ENCODE measurements at places on chromosomes 2 and 18.

- no peak for DNase-seq
These were observed 800.5 kb downstream of the CBLN2 start for GRCh38 chr18:71743634-71744033.

- no peak for DNase-seq
These were observed 14.7 kb downstream of the ZC3H6 start for GRCh38 chr2:112290088-112290487.

DNA sequence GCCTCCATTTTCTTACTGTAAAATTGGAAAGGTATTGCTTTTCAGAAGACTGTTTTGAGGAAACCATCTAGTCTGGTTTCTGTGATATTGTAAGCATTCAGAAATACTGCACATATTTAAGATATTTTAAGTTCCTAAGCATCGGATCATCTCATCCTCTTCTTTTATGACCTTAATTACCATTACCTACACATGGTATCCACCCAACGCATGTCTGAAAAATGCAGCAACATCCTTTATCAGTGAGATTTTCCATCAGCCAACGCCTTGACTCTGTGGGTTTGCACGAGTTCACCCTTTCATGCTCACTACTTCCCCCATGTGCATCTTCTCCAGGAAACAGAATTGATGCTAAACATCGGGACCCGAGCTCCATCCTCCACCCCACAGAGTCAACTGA, 84.3 kb downstream of the COL4A4 start:
- no peak for DNase-seq

GRCh38 chr2:234881413-234882241, 70.2 kb upstream of the SH3BP4 start:
- DNase-seq = peak; percentile 14

GRCh38 chr18:45171679-45172191, 443.5 kb upstream of the SLC14A2 start:
- DNase-seq = no peak

DNA sequence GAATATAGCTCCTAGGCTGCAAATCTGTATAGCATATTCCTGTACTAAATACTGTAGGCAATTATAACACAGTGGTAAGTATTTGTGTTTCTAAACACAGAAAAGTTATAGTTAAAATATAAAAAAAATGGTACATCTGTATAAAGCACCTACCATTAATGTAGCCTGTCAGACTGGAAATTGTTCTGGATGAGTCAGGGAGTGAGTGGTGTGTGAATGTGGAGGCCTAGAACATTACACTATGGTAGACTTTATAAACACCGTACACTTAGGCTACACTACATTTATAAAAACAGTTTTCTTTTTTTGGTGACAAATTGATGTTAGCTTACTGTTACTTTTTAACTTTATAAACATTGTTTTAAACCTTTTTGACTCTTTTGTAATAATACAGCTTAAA, 226.3 kb downstream of the CCDC85A start:
- DNase-seq = no peak

DNA sequence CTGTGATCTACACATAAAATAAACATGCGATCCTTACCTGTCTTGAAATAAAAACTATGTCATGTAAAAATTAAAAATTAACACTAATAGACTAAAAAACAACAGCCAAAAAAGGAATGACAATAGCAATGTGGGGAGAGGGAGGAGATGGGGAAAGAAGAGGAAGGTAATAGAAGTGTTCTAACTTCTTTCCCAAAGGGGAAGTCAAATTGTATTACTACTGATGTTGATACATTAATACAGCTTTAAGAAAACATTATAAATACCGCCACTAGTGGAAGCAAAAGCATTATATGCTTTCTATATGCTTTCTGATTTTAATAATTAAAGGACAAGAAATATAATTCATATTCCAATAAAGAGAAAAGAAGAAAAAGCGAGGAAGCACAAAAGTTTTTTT, 22.2 kb downstream of the ZNF516 start:
- DNase-seq = no peak

DNA sequence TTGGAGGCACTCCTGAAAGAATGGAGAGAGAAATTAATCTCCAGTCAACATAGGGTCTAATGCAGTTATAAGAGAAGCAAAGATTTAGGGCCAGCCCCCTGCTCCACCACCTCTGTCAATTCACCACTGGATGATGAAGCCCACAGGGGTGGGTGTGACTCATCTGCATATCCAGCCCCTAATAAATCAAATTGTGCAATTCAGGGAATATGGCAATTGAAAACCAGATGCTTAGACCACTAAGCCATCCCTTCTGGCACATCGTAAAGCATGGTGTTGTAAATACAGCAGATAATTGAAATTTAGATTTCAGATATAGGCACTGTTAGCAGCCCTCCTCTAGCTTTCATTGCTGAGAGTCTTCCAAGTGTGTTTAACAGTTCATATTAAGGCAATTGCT, 541.4 kb downstream of the PARD3B start:
- no peak for DNase-seq
